ENCODE measurements at places on chromosomes 11 and 22.
A peak's percentile ranks its signal among the peaks of the same experiment; 100 is the strongest.

DNA sequence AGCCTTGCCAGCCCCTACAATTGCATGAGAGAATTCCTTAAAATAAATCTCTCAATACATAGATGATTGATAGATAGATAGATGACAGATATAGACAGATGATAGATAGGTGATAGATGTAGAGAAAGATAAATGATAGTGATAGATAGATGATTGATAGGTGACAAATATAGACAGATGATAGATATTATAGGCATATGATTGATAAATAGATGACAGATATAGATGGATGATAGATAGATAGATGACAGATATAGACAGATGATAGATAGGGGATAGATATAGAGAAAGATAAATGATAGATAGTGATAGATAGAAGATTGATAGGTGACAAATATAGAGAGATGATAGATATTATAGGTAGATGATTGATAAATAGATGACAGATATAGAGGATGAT, 564.6 kb downstream of the ETS1 start:
- DNase-seq = no peak

DNA sequence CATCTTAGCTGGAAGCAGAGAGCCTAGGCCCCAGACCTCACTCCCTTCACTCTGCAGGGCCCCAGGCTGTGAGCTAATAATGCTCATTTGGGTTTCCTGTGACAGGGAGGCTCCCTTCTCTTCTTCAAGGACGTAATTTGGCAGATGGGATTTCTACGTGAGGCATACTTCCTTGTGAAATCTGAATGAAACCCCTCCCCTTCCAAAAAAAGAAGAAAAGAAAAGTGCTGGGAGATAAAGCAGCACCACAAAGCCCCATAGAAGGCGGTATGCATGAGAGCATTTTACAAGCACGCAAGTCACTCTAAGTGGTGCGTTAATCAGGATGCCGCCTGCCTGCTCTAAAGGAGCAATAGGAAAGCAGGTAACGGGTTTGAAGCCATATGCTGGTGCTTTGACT, 5.7 kb downstream of the P2RX3 start:
- no peak for DNase-seq

DNA sequence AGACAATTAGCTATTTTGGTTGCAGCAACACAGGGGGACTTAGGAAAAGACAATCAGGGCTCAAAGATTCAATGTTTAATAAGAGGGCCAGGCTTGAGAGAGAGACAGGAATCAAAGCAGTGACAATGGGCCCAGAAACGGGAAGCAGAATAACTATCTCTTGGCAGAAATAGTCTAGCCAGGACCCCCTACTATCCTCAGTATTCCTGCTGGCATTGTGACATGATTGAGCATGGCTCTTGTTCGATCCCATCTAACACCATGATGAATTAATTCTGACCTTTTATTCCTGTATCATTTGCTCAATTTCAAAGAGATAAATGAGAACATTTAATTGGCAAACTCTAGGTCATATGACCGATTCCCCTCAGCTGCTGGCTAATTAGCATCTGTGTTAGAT, 12.8 kb upstream of the ANO5 start:
- no peak for DNase-seq

DNA sequence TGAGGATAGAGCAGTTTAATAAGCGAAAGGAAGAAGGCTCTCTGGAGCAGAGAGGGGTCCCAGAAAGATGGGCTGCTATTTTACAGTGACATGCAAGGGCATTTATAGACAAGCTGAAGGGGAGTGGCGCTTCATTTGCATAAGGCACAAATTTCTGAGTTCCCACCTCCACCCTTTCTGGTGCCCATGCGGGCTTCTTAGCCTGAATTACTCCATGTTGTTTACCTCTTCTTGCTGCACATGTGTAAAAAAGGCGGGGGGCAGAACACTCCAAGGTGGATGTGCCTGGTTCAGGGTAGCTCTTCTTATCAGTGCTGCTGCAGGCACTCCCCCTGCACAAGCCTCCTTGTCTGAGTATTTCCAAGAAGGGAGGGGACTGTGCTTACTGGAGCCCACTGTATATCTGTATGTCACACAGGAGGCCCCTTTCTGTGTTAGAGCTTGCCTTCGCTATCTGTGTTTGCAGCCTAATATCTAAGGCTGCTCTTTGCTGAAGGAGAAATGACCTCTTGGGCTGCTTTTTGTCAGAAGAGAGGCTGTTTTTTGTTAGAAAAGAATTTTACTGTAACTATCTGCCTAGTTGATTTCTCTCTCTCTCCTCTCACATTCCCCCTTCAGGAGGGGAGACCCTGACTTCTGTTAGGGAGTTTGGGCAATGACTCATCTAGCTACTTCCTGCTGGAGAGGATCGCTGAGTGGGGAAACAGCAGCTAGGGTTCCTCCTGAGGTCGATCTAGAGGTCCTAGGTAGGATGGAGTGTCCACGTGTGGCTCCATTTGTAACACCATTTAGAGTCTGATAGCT, 1057.0 kb upstream of the CNTN5 start:
- no peak for DNase-seq

- no peak for DNase-seq
Measured at GRCh38 chr11:93935826-93936225, 85.3 kb upstream of the HEPHL1 start.

DNA sequence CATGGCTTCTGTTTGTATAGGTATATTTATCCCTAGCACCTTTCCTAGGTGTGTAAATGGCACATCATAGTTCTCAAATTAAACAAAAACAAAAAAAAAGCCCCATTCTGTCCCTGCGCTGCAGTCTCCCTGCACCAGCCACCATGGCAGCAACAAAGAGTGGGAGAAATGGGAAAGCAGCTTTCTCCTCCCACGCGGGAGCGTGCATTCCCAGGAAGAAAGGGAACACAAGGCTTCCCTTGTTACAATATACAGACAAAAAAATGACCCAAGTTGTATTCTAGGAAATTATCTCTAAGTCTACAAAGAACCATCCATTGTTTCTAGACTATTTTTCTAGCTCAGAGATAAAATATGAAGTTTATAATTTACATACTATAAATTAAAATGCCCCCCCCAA, 16.1 kb upstream of the TMPRSS5 start:
- no peak for DNase-seq

- no peak for DNase-seq
Measured at GRCh38 chr22:24129263-24129651, 52.0 kb upstream of the SUSD2 start.

DNA sequence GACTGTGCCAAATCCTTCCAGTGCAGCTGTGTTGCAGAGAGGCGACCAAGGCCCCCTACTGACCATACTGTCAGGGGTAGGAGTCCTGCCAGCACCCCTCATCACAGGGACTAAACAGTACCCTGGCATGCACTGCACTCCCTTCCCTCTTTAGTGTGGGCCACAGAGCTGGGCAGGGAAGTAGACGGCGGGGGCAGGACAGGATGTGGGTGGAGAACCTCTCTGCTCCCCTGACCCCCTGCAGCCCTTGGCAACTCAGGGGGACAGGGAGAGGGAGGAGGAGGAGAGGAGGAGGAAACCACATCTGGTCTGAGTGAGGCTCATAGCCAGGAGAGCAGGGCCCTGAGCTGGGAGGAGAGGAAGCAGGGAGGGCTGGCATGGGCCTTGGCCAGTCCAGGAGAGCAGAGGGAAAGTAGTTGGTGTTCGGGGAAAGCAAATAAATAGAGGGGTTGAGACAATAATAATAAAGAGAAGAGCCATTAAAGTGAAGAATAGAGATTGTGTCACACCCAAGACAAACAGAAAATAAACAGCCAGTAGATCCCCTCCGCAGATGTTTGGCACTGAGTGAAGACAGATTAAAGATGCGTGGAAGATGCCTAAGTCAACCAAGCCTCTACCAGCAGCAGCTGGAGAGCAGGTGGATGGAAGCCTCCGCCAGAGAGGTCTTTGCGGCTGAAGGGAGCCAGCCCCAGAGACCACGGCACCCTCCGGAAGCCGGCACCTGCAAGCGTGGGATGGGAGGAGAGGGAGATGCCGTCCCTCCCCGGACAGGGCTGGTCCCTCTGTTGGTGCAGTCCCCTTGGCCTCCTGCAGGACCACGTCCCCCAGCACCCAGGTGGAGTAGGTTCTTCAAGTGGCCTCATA, 61.5 kb downstream of the RPUSD4 start:
- no peak for DNase-seq

GRCh38 chr11:111963931-111964340, 26.8 kb downstream of the DIXDC1 start:
- no peak for DNase-seq

GRCh38 chr11:45285250-45285828, 802 bp downstream of the SYT13 start:
- no peak for DNase-seq

DNA sequence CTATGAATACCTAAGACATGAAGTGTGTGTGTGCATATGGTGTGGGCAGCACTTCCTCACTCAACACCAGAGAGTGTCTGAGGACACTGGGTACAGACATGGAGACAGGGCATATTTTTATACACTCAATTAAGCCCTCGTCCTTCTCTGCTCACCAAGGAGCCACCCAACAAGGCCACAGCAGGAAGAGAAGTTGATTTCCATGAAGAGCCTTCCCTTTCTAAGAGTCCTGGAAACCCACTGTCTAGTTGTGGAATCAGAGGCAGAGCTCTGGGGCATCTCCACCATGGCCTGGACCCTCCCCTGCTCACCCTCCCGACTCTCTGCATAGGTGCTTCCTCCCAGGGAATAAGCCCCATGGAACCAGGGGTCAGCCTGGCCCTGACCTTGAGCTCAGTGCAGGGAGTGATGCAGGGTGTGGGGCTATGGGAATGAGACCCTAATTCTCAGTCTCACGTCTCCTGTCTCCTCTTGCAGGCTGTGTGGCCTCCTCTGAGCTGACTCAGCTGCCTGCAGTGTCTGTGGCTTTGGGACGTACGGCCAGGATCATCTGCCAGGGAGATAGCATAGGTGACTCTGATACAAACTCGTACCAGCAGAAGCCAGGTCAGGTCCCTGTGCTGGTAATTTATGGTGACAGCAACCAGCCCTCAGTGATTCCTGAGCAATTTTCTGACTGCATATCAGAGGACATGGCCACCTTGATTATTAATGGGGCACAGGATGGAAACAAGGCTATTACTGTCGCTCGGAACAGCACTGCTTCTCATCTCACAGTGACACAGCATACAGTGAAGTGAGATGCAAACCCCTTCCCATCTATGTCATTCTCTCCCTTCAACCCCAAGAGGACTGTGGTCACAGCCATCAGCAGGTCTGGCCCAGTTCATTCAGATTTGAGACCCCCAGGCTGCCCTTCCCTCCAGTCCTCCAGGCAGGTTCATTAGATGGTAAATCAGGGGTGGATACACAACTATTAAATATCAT, 14.6 kb upstream of the IGLL5 start:
- no peak for DNase-seq

DNA sequence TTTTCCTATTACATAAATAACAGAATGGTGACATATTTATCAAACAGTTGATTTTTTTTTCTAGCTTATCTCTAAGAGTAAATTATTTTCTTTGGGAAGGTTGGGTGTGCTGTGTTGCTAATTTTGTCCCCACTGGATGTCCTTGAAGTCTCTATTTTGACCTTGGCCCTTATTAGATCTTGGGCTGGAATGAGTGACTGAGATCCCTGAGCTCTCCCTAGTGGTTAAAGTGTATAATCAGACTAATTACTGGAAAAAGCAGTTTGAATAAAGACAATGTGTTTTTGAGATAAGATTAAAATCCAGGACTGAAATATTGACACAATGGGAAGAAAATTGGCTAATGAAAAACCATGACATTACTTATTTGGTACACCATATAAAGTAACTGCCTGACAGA, 56.1 kb downstream of the AASDHPPT start:
- no peak for DNase-seq

GRCh38 chr22:47727641-47728040, 965.2 kb downstream of the TBC1D22A start:
- no peak for DNase-seq

GRCh38 chr22:46113110-46113909, 37.0 kb upstream of the PPARA start:
- no peak for DNase-seq

- peak; percentile 28 for DNase-seq
Measured at GRCh38 chr11:121194731-121195596, 93.9 kb downstream of the TECTA start.

- DNase-seq = no peak
Measured at GRCh38 chr11:102005306-102005705, 41.9 kb upstream of the CFAP300 start.

DNA sequence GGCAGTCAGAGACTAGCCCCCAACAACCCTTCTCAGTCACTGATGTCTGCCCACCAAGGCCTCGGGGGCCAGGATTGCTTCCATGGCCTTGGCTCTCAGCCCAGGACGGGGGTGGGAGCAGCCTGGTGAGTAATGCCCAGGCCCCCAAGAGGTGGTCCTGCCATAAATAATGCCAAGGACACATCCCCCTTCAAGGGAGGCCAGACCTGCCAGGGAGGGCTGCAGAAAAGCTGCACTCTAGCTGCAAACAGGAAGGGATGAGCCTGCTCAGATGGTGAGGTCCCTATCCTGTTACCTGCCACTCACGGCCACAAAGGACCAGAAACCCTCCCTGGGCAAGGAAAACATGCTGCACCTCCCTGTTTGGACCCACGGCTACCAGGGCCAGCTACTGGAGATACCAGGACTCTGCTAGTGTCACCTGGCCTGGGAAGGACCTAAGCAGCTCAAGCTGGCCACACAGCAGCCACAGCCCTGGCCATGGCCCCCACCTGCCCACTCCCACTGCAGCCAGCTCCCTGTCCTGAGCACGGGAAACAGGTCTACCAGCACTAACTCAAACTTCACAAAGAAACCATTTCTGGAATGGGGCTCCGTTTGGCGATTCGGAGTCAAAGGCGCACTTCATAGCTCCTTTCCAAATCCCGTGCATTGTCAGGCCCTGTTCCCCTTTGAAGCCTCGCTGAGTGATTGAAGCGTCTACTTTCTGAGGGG, 12.1 kb downstream of the GNB1L start:
- no peak for DNase-seq

DNA sequence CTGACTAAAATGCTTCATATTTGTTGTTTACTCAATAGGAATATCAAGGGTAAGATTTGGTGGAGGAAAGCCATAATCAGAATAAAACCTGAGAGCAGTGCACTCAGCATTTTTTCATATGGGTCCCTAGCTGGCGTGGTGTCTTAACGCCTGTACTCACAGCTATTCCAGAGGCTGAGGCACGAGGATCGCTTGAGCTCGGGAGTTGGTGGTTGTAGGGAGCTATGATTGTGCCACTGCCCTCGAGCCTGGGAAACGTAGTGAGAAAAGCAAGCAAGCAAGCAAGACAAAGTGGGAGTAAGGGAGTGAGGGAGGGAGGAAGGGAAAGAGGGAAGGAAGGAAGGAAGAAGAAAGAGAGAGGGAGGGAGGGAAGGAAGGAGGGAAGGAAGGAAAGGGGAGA, 242.5 kb downstream of the OR4C45 start:
- DNase-seq = no peak

DNA sequence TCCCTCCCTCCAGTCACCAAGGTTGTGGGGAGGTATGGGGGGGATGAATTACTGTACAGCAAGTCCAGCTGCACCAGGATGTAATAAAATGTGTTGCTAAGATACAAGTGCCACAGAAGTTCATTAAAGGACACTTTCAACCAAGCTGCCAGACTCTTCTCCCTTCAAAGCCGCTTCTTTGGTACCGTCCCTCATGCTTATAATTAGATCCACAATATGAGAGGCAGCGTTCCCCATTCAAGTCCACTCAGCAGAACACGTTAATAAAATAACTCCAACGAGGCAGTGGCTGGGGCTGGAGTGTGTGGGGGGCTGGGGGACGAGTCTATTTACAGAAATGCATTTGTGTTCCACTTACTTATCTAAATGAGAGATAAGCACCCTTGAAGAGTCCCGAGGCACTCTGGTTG, 14.7 kb downstream of the PHF21B start:
- no peak for DNase-seq

GRCh38 chr11:66437979-66438503, 607 bp downstream of the MRPL11 start:
- DNase-seq = no peak

Measured in CD4-positive, alpha-beta T cell (primary cell).